ENCODE measurements at places on chromosomes 2 and 18.

GRCh38 chr18:4639628-4640310 lies 184.7 kb upstream of the DLGAP1 start:
- no peak for DNase-seq

- no peak for DNase-seq
These were observed 208.9 kb upstream of the BOD1L2 start for GRCh38 chr18:56937874-56938430.

GRCh38 chr2:191983186-191983585 lies 136.3 kb upstream of the CAVIN2 start:
- no peak for DNase-seq

- DNase-seq, result no peak
These were observed 45.7 kb downstream of the NDUFA10 start for GRCh38 chr2:239979243-239980023.

GRCh38 chr2:36446294-36446693 lies 90.7 kb downstream of the CRIM1 start:
- DNase-seq, result no peak

DNA sequence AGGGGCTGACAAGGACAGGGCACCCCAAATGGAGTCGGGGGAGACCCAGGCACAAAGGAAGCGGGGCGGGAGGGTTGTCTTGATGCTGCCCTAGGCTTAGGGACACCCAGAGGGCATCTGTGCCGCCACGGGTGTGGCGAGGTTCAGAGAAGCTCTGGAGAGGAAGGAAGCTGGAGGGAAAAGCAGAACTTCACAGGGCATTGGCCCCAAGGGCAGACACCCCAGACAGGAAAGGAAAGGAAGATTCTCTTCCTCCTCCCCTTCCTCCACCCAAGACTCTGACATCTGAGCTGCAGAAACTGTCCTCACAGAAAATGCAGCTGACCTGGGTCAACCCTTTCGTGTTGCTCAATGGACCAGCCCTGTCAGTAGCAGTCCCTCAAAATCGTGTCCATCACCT lies 25.6 kb downstream of the DNMT3A start:
- DNase-seq, result no peak

GRCh38 chr2:7691961-7692656 lies 774.9 kb downstream of the RNF144A start:
- no peak for DNase-seq

DNA sequence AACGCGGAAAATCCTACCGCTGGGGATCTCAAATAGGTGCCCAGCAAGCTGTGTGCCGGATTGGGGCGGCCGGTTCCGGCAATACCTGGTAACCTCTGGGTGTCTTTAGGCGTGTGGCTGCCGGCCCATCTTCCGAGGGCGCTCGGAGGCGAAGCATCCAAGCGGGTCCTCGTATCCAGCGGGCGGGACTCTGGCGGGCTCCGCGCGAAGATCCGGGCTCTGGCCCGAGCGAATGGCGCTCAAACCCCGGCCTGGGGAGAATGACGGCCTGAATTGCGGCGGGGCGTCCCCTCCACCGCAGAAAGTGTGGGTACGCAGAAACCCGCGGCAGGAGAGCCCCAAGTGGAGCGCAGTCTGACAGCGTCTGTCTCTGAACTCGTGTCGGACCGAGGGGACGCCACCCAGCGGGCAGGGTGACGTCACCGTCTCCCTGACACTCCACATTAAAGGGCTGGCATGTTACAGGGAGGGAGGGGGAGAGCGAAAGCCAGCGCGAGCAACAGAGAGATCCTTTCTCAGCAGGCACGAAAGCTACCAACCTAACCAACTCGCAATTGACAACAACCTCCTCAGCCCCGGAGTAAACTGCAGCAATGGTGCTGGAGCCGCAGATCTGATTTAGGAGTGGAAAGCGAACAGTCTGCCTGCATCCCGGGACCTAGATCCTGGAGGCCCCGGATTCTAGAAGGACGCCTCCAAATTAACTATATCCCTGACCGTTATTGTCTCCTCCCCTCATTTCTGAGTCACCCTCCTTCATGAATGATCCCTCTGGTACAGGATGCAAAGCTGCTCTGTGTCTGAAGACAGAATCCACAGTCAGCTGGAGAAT lies at the start of gene SKOR2:
Gene SKOR2 (minus strand): TSS at position 372 of the 832 bp plus-strand sequence. CDS start 2,477 bp downstream, outside the sequence.
- DNase-seq, result no peak

DNA sequence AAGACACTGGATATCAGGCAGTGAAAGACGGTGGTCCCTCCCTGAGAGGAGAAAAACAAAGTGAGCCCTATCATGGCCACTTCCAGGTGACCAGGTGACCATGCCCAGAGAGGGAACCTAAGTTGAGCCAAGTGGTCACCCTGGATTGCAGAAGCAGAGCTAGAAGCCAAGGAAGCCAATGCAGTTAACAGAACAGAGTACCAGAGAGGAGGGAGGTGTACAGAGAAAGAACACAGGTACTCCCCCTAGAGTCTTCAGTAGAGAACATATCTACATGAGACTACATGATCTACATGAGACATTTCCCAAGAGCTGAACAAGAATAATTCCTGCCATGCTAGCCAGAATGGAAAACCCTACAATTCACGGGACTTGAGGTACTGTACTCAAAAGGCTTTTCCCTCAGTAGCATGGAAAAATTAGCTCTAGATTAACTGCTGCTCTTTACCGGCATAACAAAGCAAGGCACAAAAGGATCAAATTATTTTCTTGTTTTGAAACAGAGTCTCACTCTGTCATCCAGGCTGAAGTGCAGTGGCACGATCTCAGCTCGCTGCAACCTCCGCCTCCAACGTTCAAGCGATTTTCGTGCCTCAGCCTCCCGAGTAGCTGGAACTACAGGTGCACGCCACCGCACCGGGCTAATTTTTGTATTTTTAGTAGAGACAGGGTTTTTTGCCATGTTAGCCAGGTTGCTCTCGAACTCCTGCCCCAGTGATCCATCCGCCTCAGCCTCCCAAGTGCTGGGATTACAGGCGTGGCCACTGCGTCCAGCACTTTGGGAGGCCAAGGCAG lies 23.5 kb downstream of the ROCK2 start:
- DNase-seq, result no peak

DNA sequence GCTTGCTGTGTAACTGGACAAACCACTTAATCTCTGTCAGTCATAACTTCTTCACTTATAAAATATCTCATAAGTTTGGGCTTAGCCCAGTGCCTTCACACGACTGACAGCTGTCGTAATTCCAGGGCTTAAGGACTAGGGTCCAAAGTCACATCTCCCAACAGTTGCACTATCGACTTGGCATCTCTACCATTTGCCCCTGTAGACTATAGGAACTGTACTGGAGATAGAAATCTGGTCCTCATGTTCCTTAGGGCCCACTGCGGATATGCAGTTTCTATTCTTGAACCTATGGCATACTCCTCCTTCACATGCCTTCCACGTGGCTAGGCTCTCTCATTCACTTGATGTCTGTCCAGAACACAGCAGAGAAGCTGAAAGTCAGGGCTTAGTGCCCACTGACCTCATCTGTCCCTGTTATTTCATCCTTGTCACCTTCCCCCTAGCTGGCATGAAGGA lies 2.7 kb downstream of the ABHD1 start:
- DNase-seq, result no peak

DNA sequence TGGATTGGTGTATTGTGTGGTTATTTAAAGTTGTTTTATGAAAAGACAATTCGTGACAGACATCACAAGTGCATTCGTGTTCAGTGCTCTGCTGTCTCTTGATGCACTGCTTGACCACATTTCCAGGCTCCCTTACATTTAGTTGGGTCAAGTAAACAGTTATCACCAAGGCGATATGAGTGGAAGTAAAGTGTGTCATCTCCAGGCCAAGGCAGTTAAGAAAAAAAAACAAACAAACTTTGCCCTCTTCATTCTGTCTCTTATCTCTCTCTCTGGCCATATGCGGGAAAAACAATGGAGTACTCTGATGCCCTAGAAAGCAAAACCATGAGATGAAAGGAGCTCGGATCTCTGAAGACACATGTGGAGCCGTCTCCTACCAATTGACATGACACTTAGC lies 131.1 kb downstream of the DSEL start:
- no peak for DNase-seq

DNA sequence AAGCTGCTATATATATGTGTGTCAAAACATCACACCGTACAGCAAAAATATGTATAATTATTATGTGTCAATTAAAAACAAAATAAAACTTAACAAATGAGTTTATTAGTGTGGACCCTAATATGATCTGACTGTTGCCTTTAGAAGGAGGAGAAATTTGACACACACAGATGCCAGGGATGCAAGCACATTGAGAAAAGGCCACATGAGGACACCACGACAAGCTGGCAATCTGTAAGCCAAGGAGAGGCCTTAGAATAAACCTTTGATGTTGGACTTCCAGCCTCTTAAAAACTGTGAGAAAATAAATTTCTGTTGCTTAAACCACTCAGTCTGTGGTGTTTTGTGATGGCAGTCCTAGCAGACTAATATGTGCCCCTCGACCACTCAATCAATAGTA lies 214.7 kb downstream of the KCNS3 start:
- DNase-seq, result no peak

DNA sequence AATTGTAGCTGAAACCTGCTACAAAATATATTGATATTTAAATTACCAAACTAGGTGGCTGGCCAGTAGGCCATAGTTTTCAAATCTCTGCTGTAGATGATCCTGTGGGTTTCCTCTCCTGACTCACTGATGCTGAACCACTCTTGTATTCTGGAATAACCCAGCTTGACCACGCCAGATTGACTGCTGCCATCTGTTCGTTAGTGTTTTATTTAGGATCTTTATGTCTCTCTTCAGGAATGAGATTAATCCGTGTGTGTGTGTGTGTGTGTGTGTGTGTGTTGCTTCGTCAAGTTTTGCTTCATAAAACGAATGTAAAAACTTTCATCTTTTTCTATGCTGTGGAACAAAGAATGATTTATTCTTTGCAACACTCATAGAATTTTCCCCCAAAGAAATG lies 187.1 kb downstream of the DYSF start:
- no peak for DNase-seq

- no peak for DNase-seq
These were observed 59.9 kb downstream of the KIF1A start for GRCh38 chr2:240760121-240760520.

DNA sequence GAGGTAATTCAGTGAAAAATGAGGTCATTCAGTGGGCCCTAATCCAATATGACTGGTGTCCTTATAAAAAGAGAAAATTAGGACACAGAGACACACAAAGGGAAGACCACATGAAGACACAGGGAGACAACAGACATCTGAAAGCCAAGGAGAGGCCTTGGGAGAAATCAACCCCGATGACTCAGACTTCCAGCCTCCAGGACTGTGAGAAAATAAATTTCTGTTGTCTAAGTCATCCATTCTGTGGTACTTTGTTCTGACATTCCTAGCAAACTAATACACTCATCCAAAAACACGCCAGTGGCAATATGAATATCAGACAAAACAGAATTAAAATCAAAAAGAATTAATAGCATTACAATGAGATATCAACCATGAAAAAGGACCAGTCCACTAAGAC lies 303.7 kb downstream of the SS18 start:
- no peak for DNase-seq

DNA sequence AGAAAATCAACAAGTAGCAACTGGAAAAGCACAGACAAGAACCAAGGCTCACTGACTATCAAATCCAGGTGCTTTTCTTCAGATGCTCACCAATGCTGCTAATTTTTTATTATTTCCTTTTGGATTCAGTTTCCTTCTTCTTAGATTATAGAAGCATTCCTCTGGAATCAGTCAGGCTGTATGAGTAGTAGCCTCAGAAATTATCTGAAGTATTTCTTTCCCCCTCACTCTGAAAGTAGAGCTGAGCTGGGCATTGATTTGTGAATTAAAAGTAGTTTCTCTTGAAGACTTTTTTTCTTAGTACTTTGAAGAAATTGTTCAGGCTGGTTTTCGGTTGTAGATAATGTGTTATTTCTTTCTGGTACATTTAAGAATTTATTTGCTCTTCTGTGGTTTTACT lies 273.7 kb downstream of the NOL4 start:
- DNase-seq, result no peak

- DNase-seq, result no peak
These were observed 828.6 kb upstream of the FSHR start for GRCh38 chr2:49982871-49983270.

- no peak for DNase-seq
These were observed 87.1 kb upstream of the MCFD2 start for GRCh38 chr2:47002480-47003381.

GRCh38 chr2:238239863-238240756 lies at the start of gene HES6:
Gene HES6, minus strand, starts transcription at chr2:238240038. Its CDS starts 133 bp downstream, at chr2:238239905.
- DNase-seq, result peak; percentile 61

- DNase-seq, result no peak
These were observed 8.0 kb downstream of the CHST10 start for GRCh38 chr2:100409461-100409860.

DNA sequence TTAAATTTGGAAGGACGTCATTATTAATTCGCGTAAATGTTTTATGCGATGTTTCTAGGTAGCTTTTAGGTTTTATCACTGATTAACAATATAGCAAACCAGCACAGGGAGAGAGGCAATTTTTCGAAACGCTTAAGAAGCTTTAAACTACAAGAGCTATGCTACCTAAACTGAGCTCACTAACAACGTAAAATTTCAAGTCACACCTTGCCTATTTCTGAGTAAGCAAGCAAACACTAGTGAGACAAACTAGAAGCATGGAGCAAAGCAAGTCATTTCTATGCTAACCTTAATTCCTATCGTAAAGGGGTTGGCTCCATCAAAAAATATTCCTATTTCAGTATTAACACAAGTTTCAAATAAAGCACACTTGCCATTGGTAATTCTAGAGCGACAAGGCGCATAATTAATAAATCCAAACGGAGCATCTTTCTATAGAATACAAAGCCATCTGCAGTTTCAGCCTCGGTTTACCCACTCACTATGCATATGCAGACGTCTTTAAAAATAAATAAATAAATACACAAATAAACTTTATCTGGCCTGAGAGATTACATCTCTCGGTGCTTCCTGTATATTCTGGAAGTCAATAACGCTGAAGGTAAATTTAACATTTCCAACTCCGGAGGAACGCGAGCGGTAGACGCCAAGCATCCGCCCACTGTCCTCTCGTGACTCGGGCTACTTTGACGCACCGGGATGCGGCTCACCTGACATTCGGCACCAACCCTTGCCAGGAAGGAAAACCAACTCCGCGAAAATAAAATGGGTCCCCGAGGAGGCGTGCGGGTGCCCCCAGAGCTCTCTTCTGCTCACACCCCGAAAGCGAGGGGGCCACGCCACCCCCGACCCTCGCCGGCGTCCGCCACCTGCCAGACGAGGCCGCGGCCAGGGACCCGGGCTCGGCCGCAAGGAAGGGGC lies 947 bp downstream of the ITSN2 start:
- peak; percentile 18 for DNase-seq

DNA sequence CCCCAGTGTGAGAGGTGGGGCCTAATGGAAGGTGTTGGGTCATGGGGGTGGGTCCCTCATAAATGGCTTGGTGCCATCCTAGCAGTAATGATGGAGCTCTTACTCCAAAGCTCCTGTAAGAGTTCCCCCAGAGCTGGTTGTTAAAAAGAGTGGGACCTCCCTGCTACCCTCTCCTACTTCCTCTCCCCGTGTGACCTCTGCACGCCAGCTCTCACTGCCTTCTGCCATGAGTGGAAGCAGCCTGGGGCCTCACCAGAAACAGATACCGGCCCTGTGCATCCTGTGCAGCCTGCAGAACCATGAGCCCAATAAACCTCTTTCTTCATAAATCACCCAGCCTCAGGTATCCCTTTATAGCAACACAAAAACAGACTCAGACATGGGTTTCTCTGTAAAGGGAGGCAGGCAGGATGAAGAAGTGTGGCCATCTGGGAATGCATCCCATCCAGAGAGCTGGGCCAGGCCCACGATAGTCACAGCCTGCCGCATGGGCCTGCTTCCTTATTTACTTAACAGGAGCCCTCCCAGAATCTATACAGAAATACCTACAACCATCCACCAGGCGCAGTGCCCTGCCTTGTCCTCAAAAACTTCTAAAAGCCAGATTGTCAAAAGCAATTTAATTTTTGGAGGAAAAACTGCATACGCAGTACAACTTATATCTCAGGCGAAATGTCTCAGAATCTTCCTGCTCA lies 7.5 kb downstream of the PRLH start:
- no peak for DNase-seq

All from T-helper 2 cell (primary cell).